ENCODE measurements at places on chromosomes 1 and 21.

DNA sequence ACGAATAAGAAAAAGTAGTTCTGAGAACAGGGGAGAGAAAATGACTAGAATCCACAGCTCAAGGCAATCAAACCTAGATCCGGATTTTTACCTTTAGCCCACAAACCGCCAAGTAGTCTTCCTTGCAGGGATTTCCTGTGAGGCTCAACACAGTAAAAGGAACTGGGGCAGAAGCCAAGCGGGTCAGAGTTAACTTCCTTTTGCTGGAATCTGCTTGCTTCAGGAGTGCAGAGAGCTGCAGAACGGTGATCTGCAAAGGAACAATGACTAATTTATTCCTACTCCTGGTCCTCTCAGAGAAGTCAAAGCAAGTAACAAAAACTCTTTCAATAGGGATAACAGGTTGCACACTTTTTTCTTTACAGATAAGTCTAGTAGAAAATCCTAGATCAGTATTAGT, 53.4 kb downstream of the UBR4 start:
- peak; percentile 48 for DNase-seq

- DNase-seq, result no peak
Observed at GRCh38 chr1:166139735-166140134, 27.1 kb downstream of the FAM78B start.

DNA sequence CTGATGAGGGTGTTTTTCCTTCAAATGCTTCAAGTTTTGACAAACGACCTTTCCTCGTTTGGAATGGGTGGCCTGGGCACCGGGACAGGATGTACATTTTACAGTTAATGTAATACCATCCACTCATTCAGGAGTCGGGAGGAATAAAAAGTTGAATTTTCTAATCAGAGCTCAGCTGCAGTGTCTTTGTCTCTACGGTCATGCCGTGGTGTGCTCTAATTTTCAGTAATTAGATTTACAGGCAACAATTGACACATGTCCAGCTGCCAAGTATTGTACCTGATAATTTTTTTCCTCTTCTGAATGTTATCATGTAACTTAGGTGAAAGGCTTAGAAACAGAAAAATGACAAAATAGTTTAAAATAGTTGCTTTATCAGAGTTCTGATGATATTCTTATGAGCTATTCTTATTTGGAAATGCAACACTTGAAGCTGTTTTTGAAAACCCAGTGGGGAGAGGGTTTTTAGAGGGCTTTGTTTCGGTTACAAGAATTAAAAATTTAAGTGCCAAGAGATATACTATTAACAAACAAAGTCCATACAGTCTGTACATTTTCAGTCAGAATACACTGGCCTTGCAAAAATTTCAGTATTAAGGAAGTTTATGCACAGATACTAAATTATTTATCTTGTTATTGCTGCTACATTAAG, 1.0 kb downstream of the CDKN2C start:
- peak; percentile 3 for DNase-seq

GRCh38 chr1:79760531-79760930, 754.0 kb upstream of the ADGRL4 start:
- no peak for DNase-seq

DNA sequence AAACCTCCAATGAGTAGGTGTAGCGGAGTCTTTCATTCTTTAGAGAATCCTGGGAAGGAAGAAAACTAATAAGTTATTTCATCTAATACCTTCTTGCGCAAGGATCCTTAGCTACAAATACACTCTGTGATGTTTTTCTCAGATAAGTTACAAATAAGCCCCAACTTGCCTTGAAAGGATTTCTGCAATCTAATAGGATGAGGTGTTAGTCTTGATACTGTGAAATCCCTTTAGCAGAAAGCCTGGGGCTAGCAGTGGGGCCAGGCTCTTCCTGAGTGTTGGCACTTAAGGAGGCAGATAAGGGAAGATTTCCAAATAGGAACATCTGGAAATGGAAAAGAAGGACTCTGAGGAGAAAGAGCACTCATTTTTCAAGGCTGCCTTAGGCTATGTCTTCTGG, 168.0 kb upstream of the DAB1 start:
- DNase-seq, result no peak

GRCh38 chr1:41291195-41291594, 49.1 kb upstream of the SCMH1 start:
- no peak for DNase-seq

DNA sequence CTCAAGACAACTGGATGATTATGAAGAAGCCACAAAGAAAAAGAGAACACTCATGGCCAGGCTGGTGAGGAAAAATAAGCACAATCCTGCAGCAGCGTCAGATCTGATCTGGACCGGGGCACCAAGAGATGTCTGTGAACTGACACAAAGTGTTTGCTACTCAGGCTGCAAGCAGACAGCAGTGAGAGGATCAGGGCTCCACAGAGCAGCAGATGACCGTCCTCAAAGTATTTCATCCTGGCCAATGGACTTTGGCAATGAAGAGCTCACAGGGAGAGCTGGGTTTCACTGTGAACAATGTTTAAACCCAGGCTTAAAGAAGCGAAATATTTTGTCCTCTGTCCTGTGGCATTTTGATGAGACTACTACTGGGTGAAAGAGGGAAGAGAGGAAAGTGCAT, 299.2 kb downstream of the GPATCH2 start:
- DNase-seq, result no peak

DNA sequence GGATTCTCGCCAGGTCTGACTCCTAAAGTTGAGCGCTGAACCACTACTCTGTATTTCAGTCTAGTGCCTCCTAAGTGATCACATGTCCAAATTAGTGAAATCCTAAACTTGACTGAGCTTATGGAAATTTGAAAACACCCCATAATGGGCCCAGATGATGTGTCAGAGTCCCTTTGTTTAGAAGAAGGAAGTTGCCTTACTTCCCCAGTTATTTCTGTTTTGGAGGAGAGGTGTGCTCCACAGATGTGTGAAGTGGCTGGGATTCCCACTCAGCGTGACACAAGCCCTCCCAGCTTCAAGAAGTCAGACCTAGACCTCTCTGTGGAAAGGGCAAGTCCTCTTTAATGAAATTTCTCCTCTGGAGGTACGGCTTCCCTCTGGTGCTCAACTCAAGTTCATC, 188.8 kb downstream of the TTLL7 start:
- DNase-seq, result no peak

DNA sequence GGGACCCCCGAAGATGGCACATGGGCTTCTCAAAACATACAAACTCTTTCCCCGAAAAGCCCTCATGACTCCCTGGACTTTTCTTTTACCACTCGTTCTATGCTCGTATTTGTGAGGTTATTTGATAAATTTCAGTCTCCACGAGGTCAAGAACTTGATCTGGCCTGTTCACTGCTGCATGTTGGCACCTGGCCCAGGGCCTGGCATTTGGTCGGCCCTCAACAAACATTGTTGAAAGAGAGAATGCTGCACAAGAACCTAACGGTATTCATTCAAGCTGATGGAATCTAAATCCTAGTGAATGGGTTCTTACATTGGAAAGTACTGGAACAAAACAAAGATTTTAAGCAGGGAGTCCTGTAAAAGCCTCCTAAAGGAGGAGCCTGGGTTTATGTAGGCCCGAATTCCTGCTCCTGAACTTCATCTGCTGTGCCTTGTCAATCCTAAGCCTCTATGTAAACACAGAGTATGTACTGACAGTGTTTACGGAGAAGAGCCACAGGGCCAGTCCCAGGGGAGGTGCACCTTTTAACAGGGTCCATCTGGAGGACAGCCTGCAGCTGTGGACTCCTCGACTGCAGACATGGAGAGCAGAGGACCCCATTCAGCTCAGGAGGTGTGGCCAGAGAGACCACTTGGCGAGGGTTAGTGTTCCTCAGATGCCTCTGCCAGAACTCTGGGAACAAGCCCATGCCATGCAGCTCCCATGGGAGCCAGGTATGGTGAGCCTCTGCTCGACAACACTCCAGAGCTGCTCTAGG, 46.9 kb downstream of the L1TD1 start:
- no peak for DNase-seq

- no peak for DNase-seq
Observed at GRCh38 chr1:172448995-172449584, 5.2 kb upstream of the PIGC start.

- DNase-seq, result no peak
Observed at GRCh38 chr1:16375521-16376340, 8.7 kb downstream of the SZRD1 start.

GRCh38 chr1:1210726-1211540, 3.0 kb downstream of the TNFRSF4 start:
- DNase-seq, result no peak

DNA sequence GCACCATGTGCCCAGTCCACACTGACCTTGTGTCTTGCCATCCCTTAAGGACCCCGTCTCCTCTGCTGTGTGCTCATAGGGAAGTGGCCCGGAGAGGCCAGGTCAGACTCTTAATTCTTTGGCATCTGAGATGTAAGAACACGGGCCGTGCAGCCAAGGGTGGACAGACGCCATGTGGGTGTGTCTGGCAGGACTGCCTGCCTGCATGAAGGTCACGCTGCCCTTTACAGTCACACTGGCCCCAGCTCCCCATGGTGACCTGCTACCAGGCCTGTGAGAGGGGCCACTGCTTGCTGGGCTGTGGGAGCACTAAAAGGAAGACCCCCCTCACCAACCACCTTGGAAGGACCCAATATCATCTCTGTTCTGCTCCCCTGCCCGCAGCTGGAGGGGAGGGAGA, 17.7 kb downstream of the DHRS3 start:
- DNase-seq, result peak; percentile 55

GRCh38 chr1:119327094-119327449, 41.5 kb upstream of the HAO2 start:
- peak; percentile 14 for DNase-seq

- no peak for DNase-seq
Observed at GRCh38 chr1:17878837-17879236, 123.7 kb downstream of the ACTL8 start.

DNA sequence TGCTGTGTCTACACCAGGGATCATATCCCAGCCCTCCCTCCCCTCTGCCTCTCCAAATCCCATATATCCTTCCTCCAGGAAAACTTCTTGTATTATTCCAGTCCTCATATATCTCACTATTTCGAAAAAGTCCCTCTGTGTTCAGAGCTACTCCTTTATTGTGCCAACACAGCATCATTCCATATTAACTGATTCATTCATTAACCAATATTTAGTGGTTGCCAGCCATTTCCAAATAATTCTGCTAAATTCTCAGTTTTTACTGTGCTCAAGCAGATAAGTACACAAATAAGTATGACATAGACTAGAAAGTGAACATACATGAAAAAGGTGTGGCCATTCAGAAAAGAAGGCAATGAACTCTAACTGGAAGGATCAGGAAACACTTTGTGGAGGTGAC, 241.6 kb upstream of the DUSP10 start:
- no peak for DNase-seq

DNA sequence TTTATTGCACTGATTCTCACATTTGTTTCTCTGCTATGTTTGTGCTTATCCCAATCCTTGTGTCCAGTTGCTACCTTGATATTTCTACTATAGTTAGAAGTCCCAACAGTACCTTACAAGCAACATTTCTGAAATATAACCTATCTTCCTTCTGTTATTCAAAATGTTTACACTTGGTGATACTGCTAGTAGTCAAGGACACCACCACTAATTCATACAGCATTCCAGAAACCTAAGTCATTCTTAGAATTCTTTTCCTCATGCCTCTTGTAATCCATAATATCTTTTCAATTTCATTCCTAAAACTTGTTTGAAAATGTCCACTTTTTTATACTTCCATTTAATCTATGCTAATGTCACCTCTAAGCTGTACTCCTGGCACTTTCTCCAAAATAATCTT, 2132.1 kb downstream of the NCAM2 start:
- DNase-seq, result no peak

GRCh38 chr1:157831968-157832626, 9.5 kb downstream of the CD5L start:
- DNase-seq, result no peak

- no peak for DNase-seq
Observed at GRCh38 chr1:9873385-9873784, 36.7 kb downstream of the CTNNBIP1 start.

Measured in Ammon's horn (tissue), 1 donor.